ENCODE measurements at places on chromosomes 2 and 18. TPM values are rescaled to one million over a fixed set of nuclear protein-coding genes. Genes with fewer than 3 reads are reported as not detected.

CUL3 gene
- 65.2 TPM for total RNA-seq

FSIP2 gene
- not detected for total RNA-seq

DAPL1 gene
- total RNA-seq = not detected

REG3A gene
- total RNA-seq = not detected

ZBTB7C gene
- 0.23 TPM for total RNA-seq

MPHOSPH10 gene
- 39.4 TPM for total RNA-seq

FAP gene
- not detected for total RNA-seq

CTAGE1 gene
- not detected for total RNA-seq

PELI1 gene
- 1.6 TPM for total RNA-seq

PSMD14 gene
- 121 TPM for total RNA-seq

CRYBA2 gene
- not detected for total RNA-seq

CABLES1 gene
- 15.3 TPM for total RNA-seq

HNRNPA3 gene
- 368 TPM for total RNA-seq

GPR39 gene
- total RNA-seq = 6.9 TPM

OR6B2 gene
- total RNA-seq = not detected

SERPINB12 gene
- total RNA-seq = not detected

CDH2 gene
- total RNA-seq = 60.1 TPM

ST3GAL5 gene
- 29.6 TPM for total RNA-seq

IL36A gene
- not detected for total RNA-seq

NT5C1B gene
- total RNA-seq = not detected

RGPD3 gene
- 0.14 TPM for total RNA-seq

RFX8 gene
- total RNA-seq = not detected

IL18R1 gene
- total RNA-seq = 1.0 TPM

CKAP2L gene
- 12.3 TPM for total RNA-seq

KIAA2012 gene
- not detected for total RNA-seq

EPB41L3 gene
- 0.25 TPM for total RNA-seq

TWSG1 gene
- 17.3 TPM for total RNA-seq

RNF152 gene
- 0.13 TPM for total RNA-seq

MEP1B gene
- 0.10 TPM for total RNA-seq

CHN1 gene
- 17.3 TPM for total RNA-seq

LTBP1 gene
- 41.7 TPM for total RNA-seq

AAMP gene
- total RNA-seq = 127 TPM

DOK1 gene
- total RNA-seq = 4.1 TPM

PTGR3 gene
- 16.5 TPM for total RNA-seq

TXNDC2 gene
- 0.12 TPM for total RNA-seq

DSG4 gene
- not detected for total RNA-seq

ZC3H15 gene
- total RNA-seq = 81.4 TPM

MYO7B gene
- total RNA-seq = 0.16 TPM

GALNT14 gene
- 44.6 TPM for total RNA-seq

AP1S3 gene
- 28.6 TPM for total RNA-seq
